Tongue (tissue), 3 donors: ENCODE measurements at places on chromosomes 1 and 21. TPM values are rescaled to one million over a fixed set of nuclear protein-coding genes. Genes with fewer than 3 reads are reported as not detected.

Gene TNNI3K
- 2.7 TPM for total RNA-seq

- no peak for DNase-seq
Measured at GRCh38 chr1:243443557-243443956, 187.7 kb downstream of the SDCCAG8 start.

- DNase-seq, result no peak
Measured at GRCh38 chr1:207966521-207966920, 55.6 kb upstream of the CD34 start.

GRCh38 chr1:232333419-232333767, 296.5 kb downstream of the SIPA1L2 start:
- DNase-seq, result no peak

- no peak for DNase-seq
Measured at GRCh38 chr1:209616366-209617046, 33.0 kb downstream of the CAMK1G start.

DNA sequence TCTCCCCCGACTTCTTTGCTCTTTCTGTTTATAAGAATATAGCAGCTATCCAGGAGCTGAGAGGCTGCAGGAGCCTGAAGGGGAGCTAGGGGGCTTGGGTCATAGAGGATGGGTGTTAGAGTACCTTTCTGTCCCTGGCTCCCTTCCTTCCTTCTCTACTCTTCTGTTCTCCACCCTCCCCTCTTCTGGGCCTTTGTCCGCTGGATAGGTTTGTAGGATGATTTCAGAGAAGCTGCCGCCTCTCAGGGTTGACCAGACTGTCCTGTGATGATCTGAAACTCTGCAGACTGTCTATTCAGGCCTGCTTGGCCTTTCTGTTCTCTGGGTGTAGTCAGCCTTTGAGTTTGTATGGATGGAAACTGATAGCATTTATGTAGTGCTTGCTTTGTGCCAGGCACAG, 26.3 kb downstream of the PPFIA4 start:
- no peak for DNase-seq

DNA sequence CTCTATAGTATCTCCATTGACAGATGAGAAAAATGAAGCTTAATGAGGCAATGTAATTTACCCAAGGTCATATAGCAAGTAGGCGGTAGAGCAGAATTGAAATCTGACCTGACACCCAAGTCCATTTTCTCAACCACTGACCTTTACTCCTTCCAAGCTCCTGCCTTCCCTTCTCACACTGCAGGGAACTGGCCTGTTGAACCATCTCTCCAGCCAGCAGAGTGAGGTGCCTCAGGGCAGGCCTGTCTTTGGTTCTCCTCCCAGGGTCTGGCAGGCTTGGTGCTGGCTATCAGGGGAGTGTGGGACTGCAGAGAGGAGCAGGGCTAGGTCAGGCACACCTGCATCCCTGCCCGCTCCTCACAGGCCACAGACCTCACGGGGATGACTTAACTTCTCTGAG, 126.8 kb downstream of the BEND5 start:
- DNase-seq, result no peak

- no peak for DNase-seq
Measured at GRCh38 chr1:225468270-225469020, 40.6 kb upstream of the LBR start.

- no peak for DNase-seq
Measured at GRCh38 chr1:64167176-64167575, 36.2 kb upstream of the UBE2U start.

DNA sequence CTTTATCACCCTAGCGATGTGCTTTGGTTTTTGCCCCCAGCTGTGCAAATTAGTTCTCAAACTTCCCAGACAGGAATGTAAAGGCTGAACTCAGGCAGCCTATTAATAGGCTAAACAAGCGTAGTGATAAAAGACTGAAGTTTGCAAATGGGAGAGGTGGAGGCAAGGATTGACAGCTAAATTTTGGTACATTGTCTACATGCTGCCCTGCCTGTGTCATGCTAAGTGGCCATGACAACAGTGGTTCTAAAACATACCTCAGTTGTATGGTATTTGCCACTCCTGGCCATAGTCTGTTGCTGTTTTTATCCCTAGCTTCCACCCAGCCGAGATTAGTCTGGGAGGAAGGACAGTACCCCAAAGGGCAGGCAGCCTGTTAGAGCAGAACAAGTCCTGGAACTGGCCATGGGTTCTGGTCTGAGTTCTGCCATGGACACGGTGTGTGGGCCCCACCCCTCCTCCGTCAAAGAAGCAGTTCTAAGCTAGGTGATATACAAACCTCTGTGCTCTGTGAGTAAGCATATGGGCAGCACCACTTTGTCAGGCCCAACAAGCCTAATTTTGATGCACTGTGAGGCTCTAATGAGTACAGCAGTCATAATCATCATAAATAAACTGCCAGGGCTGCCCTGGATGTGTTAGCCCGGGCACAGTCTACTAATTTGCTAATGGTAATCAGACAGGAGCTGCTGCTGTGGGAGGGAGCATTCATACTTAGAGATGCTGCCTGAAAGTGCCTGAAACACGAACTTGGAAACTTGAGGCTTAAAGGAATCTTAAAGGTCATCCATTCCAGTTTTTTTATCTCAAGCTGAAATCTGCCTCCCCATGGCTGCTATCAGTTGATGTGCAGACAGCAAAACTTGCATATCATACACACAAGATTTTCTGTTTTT, 177.1 kb downstream of the HHAT start:
- no peak for DNase-seq

- no peak for DNase-seq
Measured at GRCh38 chr21:33007747-33008146, 18.0 kb upstream of the OLIG2 start.

Gene HCRTR1
- not detected for total RNA-seq

Gene GJB4
- total RNA-seq, result 0.31 TPM

Gene ADAMTS1
- total RNA-seq, result 51.5 TPM

GRCh38 chr1:207495801-207496792, at the start of gene CR1:
Gene CR1 (plus strand): TSS chr1:207496157. CDS start chr1:207496268, 111 bp downstream.
- peak; percentile 24 for DNase-seq

GRCh38 chr1:167987174-167987573, 50.3 kb upstream of the MPC2 start:
- DNase-seq, result no peak

GRCh38 chr1:98897479-98897878, 107.2 kb downstream of the PLPPR5 start:
- no peak for DNase-seq

Gene PLA2G2D
- not detected for total RNA-seq

- no peak for DNase-seq
Measured at GRCh38 chr1:153288634-153289275, 24.0 kb downstream of the PGLYRP3 start.

Gene C1orf94
- not detected for total RNA-seq

Gene ANGPTL7
- total RNA-seq, result 12.0 TPM

GRCh38 chr1:89041119-89041641, 18.5 kb upstream of the GBP3 start:
- no peak for DNase-seq

- no peak for DNase-seq
Measured at GRCh38 chr1:36286802-36287201, 19.4 kb upstream of the SH3D21 start.

Gene ATP6V1G3
- not detected for total RNA-seq

DNA sequence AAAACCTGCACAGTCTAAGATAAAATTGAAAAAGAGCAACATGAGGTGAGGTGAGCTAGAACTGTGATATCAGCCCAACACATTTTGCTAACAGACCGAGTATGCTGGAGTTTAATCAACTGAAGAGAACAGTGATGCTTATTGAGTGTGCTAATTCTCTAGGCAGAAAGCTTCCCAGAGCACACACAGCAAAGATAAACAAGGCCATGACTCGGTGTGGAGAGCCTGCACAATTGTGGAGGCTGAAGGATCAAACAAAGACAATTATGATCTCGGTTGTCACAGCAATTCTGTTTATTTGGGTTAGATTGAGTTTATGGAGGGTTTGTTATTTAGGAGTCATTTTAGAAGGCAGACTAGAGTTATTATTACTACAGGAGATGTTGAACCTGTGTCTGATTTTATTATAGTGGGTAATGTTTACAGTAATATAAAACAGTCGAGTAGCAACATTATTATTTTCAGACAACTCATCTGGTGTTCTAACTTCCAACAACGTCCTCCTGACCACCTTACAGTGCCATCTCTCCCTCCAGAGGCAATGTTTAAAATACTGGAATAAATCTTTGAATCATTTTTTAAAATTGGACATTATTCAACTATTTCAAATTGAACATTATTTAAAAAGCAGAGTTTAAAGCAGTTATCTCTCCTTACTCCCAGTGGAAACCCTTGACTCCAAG, 40.2 kb downstream of the DPT start:
- no peak for DNase-seq

DNA sequence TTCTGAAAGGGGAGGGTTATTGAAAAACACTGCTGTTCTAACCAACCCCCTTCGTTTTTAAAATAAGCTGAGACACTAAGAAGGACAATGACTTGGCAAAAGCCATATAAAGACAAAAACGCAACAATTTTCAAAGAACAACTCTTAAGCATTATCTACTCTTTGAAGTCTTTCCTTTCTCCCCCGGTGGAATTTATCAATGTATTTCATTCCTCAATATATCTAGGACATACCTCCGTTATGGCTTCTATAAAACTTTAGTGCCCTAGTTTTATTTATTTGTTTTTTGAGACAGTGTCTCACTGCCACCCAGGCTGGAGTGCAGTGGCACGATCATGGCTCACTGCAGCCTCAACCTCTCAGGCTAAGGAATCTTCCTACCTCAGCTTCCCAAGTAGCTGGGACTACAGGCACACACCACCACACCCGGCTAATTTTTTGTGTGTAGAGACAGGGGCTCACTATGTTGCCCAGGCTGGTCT, 3.2 kb downstream of the NRDC start:
- DNase-seq, result no peak

- DNase-seq, result no peak
Measured at GRCh38 chr21:46363698-46364097, 39.7 kb downstream of the PCNT start.

- DNase-seq, result no peak
Measured at GRCh38 chr1:222996310-222996975, 146.6 kb downstream of the TLR5 start.

DNA sequence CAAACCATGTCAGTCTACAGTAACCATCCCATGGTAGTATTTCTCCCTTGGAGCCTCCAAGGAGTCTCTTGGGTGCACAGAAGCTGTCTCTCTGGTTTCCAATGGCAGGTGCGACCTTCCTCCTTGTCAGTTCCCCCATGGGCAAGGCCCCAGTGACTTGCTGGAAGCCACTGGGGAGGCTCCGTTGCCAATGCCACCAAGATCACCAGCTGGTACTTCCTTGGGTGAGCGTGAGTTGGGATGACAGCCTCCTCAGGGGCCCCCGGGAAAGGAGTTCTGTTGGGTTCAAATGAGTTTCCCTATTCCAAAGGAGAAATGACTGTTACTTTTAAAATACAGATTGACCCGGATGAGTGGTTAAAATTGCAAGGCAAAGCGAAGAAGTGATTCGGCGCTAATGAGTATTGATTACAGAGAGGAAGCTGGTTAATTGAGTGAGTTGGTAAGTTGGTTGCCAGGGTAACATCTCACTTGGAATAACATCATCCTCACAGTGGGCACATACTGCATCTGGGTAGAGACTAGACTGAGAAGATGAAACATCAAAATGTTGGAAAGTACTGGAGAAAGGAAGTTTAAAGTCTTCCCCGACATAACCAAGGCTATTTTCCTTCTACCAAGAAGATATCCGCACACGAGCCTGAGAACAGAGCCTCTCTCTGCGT, 53.0 kb upstream of the LAPTM5 start:
- DNase-seq, result no peak

GRCh38 chr1:31681415-31681814, 22.4 kb downstream of the COL16A1 start:
- no peak for DNase-seq

GRCh38 chr1:248589334-248589733, 8.2 kb downstream of the OR2T10 start:
- DNase-seq, result no peak

- no peak for DNase-seq
Measured at GRCh38 chr1:94832446-94832845, 12.3 kb downstream of the SLC44A3 start.

- DNase-seq, result no peak
Measured at GRCh38 chr1:226610671-226611070, 62.1 kb downstream of the STUM start.

GRCh38 chr1:211361202-211361601, 34.6 kb downstream of the TRAF5 start:
- DNase-seq, result no peak

DNA sequence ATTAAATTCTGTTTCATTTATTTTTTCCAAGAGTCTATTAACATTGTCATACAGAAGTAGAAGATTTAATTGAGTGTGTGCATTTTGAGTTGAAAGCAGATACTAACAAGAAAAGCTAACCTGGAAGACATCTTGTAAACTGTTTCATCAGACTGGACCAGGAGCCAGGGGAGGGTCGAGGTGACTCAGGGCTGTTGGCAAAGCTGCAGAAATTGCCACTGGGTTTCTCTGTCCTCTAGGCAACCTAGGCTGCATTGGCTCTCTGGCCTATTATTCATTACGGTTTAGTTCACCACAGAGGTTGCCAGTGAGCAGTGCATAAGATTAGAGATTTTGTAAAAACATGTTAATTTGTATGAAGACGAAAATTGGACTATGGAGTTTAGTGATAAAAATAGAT, 27.5 kb downstream of the ERG start:
- no peak for DNase-seq

DNA sequence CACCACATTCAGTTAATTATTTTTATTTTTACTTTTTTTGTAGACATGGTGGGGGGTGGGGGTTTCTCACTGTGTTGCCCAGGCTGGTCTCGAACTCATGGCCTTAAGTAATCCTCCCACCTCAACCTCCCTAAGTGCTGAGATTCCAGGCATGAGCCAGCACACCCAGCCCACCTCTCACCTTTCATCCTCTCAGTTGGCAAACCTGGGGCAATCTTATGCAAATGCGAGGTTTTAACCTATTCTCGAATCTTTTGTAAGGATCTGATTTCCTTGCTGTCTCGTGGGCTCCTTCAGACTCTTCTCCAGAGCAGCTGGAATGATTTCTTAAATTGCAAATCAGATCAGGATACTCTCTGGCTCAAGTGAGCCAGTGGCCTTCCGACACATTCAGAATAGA, 7.1 kb upstream of the SLC2A7 start:
- DNase-seq, result no peak

Gene CCDC28B
- 30.3 TPM for total RNA-seq

Gene PRAMEF33
- not detected for total RNA-seq

DNA sequence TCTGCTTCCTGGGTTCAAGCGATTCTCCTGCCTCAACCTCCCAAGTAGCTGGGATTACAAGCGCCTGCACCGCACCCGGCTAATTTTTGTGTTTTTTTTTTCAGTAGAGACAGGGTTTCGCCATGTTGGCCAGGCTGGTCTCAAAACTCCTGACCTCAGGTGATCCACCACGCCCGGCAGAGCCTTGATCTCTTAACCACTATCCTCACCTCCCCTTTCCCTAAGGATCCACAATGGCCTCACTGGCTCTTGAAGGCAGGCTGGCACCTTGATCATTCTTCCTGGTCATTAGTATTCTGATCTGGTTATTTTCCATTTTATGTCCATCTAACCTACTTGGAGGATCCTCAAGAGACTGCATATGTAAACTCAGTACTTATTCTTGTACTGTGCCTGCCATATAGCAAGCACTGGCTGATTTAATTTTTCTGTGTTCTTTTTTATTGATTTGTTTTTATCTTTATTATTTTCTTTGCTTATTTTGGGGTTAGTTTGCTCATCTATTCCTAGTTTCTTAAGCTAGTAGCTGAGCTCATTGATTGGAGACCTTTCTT, 6.3 kb downstream of the RCC1 start:
- no peak for DNase-seq
